ENCODE measurements at places on chromosomes 11 and 22.

DNA sequence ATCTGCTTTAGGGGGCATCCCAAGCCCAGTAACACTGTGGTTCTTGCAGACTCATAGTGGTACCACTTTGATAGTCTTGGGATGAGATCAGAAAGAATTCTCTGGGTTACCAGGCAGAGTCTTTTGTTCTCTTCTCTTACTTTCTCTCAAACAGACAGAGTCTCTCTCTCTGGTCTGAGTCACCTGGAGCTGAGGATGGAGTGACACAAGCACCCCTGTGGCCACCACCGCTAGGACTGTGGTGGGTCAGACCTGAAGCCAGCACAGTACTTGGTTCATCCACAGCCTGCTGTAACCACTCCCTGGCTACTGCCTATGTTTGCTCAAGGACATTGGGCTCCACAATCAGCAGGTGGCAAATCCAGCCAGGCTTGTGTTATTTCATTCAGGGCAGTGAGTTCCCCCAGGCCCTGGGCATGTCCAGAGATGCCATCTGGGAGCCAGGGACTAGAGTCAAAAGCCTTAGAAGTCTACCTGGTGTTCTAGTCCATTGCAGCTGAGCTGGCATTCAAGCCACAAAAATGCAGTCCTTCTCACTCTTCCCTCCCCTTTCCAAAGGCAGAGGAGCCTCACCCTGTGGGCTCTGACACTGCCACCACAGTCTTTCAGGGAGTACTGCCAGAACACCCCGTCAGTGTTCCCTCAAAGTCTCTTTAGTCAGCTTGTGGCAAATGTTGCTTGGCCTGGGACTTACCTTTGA, 29.9 kb downstream of the ENDOD1 start:
- no peak for DNase-seq

- DNase-seq, result no peak
Observed at GRCh38 chr22:44710474-44711240, 8.7 kb downstream of the PRR5 start.

- DNase-seq, result no peak
Observed at GRCh38 chr11:64264371-64264852, 13.1 kb downstream of the PLCB3 start.

DNA sequence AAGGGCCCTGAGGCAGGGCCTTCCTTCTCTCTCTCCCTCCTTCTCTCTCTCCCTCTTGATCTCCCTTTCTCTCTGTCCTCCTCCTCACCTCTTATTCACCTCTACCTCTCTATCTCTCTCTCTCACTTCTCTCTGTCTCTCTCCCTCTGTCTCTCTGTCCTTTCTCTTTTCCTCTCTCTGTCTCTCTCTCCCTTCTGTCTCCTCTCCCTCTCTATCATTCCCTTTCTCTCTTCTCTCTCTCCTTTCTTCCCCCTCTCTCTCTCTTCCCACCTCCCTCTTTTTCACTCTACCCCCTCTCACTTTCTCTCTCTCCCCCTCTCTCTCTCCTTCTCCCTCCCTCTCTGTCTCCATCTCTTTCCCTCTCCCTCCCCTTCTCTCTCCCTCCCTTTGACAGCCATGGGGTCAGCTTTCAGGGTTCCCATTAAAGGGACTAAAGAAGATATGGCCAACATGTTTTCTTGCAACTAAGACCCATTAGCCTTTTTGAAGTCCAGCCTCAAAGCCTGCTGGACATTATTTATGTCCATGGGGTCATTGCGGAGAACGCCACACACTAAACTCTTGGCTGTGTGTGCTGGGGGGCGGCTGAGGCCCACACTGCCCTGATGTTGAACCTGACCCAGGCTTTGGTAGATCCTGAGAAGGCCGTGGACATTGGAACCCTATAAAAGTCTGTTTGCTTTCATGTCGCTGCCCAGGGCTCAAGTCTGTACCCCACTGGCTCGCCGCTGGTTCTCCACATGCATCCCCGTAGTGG, 15.0 kb downstream of the ANO1 start:
- no peak for DNase-seq

GRCh38 chr11:100689141-100689540, 2.1 kb downstream of the ARHGAP42 start:
- no peak for DNase-seq

- no peak for DNase-seq
Observed at GRCh38 chr11:66846671-66847091, 3.4 kb downstream of the RCE1 start.

DNA sequence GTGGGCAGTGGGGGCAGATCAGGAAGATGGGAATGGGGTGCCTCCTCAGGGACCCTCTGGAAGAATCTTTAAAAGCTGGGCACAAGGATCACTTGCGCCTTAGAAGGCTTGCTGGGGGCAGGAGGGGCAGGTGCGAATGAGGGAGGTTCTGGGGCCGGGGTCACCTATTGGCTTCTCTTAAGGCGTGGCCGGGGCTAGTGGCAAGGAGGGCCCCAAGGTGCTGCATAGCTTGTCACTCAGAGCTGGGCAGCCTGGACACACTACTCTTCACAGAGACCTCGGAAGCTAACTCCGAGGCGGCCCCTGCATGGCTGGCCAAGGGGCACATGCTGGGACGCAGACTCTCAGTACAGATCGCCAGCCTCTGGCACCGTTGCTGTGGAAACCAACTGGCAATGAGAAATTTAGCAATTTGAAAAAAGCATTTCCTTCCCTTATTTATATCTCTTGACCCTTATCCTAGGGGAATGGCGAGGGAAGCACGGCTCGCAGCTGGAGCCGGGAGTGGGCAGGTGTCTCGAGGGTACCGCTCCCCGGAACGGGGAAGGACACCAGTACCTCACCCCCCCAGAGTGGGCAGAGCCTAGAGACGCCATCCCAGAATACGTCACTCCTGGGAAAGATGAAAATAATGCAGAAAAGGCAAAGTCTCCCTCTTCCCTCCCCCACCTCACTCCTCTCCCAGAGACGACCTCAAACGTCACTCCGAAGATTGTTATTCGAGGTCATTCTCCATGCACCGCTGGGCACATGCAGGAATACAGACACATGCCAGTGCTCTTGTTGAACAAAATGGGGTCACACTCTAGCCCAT, 188.1 kb downstream of the CTTN start:
- no peak for DNase-seq

GRCh38 chr11:6298605-6299004, 21.7 kb downstream of the CAVIN3 start:
- peak; percentile 42 for DNase-seq

DNA sequence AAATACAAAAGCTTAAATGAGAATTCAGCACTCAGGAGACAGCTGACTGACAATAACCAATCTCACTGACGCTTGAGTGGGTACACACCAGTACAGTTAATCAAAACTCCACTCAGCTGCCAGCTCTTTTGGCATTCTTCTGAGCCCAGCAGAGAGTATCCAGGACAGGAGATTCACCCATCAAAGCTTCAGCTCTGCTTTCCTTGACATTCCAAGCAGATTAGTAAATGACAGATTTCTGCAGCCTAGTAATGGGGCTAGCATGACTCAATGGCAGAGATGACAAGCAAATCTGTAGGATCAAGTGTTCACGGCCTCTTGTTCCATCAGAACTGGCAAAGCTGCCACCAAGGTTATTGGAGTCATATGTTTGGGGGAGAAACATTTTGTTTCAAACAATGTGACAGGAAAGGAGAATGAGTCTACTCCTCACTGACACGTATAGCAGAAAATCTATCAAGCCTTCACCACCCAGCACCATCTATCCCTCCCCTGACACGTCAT, 420.0 kb downstream of the DYNC2H1 start:
- peak; percentile 70 for DNase-seq

DNA sequence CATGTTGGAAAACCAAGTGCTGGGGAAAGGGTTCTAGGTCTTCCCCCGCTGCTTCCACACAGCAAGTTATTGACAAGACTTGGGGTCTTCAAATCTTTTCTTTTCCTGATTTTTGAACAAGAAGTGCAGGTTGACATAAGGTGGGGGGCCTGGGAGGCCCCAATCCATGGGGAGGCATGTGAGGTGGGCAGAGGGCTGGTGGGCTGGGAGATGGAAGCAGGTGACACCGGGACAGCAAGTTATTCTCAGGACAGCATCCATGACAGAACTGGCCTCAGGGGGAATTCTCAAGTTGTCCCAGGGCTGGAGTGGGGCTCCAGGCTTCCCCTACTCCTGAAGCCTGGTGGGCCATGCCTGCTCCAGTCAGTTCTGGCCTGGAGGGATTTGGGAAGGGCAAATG, 5.5 kb downstream of the FGF19 start:
- DNase-seq, result no peak

GRCh38 chr11:67082071-67082791, 25.6 kb downstream of the RHOD start:
- no peak for DNase-seq

GRCh38 chr22:45969414-45969799, 7.6 kb downstream of the WNT7B start:
- DNase-seq, result no peak

DNA sequence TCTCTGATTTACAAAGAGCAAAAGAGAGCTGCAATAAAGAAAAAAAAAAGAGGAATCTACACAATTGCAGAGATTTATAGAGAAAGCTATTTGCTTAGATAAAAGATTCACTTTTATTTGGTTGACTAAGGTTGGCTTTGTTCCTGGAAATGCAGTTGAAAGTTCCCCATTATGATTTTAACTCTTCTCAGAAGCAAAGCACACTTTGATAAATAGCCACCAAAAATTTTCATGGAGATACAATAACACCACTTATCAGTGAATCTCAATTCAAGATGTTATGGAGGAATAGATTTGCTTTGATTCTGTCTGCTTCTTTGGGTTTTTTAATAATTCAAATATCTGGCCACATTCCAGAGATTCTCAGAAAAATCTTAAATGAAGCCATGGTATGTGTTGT, 88.5 kb upstream of the ANO3 start:
- DNase-seq, result no peak

DNA sequence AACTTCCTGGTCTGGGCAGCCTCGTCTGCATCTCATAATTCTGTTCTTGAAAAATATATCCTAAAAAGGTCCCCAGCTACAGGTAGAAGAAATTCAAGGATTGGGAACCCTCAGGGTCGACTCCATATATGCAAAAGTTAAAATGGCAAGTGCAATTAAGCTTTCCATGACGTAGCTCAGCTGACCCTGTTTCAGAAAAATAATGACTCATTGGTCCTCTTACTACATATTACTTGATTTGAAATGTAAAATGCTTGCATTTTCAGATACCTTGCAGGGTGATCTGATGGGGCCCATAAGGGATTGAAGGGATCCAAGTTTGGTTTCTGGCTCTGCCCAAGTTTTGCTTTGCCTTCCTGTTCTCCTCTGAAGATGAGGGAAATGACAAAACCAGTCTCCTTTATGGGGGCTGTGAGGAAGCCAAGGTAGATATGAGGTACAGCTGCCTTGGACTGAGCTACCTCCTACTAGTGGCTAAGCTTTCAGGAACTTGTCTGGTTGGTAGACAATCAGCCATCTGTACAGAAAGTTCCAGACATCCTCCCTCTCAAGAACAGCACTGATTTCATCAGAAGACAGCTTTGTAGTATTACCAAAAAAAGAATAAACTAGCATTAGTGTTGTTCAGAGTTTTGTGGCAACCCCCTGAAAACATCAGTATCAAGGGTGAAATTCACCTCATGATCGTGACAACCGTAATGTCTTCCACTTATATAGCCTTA, 177.3 kb downstream of the DBX1 start:
- no peak for DNase-seq

- no peak for DNase-seq
Observed at GRCh38 chr11:35487532-35488078, 37.8 kb downstream of the PAMR1 start.

GRCh38 chr11:111355101-111355500, 24.0 kb downstream of the POU2AF1 start:
- no peak for DNase-seq

DNA sequence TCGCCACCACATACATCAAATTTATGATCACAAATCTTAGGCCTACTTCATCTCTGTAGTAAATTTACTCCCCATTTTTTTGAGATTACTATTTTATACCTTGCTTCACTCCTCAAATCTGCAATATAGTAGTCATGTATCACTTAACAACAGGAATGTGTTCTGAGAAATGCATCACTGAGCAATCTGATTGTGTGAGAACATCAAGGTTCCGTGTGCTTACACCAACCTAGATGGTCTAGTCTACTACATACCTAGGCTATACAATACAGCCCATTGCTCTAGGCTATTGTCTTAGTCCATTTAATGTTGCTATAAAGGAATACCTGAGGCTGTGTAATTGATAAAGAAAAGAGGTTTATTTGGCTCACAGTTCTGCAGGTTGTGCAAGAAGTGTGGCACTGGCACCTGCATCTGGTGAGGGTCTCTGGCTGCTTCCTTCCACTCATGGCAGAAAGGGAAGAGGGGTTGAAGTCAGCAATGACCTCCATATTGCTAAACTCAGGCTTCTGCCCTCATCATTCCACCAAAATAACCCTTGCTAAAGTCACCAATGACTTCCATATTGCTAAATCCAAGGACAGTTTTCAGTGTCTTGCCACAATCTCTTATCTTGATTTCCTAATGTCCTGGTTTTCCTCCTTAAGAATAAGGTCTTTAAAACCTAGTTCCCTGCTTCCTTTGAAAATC, 140.3 kb downstream of the RBFOX2 start:
- DNase-seq, result no peak

GRCh38 chr22:31952472-31952871, 8.1 kb downstream of the YWHAH start:
- DNase-seq, result peak; percentile 65

GRCh38 chr11:36012455-36012854, 68.6 kb downstream of the LDLRAD3 start:
- DNase-seq, result no peak

DNA sequence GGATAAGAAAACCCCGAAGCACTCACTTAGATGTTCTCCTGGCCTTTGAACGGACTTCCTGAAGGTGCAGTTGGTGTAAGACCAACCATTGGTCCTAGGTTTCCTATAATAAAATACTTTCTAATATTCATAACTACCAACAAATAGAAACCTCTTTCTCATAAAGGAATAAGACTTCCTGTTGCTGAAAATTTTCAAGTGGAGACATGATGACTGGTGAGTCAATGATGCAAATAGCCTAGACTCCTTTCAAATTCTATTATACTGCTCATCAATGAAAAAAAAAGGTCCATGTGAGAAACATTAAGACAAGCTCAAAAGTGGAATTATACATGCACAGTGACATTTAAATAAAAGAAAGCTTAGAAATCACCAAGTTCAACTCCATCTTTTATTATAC, 862.8 kb downstream of the FAM181B start:
- DNase-seq, result no peak

DNA sequence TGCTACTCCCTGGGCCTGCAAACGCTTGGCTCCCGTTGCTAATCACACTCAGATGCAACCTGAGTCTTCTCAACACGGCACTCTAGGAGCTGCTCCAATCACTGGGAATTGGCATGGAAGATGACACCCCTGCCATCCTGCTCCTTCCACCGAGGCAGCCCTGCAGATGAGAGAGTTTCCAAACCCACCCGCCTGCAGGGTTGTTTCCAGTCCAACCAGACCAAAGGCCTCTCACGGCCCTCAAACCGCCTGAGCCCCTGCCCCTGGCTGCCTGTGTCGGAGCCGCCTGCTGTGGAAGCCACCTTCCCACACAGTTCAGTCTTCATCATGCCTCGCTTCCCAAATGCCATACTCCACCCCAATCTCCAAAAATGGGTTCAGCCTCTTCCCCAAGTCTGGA, 36.8 kb upstream of the TP53I11 start:
- no peak for DNase-seq

DNA sequence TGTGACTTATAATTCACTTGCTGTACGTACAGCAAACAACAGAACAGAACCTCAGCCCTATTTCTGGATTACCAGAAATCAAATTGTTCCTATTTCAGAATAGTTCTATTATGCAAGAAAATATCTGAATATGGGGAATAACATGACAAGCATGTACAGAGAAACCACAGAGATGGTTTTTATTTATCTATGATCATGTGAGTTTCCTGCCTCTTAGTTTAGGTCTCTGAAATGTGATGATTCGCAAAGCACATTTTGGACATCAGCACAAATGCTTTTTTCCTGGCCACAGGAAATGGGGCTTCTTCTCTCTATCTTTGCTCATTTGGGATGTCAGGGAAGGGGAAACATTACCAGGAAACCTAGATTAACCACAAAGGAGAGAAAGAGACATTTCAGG, 266.7 kb upstream of the CTSC start:
- DNase-seq, result peak; percentile 4
